Thoracic aorta (tissue), 2 donors: ENCODE measurements at places on chromosomes 12 and 14. TPM values are rescaled to one million over a fixed set of nuclear protein-coding genes. Genes with fewer than 3 reads are reported as not detected.

DNA sequence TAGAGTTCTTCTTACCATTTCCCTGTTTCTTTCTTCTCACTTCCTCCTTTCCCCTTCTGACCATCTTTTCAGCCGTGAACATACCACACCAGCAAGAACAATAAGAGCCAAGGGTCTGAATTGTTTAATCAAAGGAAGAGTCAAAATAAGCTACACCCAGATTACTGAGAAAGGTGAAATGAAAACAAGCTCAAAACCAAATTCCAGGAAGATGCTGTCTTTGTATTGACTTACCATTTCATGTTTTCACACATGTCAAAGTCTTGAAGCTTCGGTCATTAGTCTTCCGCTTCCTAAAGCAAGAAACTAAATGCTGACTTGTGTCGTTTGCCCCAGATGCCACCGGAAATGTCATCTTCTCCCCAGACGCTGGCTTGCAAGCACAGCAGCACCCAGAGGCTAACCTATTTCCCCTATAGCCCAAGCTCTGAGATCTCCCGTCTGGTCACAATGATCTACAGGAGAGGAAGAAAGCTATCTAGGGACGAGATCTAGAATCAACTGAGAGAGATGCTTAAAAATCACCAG, 136.5 kb upstream of the AMIGO2 start:
- H3K27me3 ChIP-seq: no peaks in the 10 kb centered on the region
- peak overlapping the region; percentile 39 for H3K4me3 ChIP-seq
- H3K27ac ChIP-seq: no peak overlapping the region

DNA sequence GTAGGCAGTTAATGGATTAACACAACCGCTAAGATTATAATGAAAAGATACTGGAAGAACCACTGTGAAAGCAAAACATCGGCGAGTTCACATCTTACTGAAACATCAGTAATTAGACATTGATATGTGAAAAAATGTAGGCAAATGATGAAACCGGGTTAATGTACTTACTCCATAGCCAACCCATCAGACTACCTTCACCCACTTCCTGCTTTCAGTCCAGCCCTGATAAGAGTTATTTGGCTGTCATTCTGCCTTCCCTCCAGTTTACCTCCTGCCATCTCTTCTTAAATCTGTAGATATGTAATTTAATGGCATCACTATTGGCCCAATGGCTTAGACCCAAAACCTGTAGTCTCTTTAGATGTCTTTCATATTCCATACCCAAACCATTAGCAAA, 46.0 kb upstream of the LGR5 start:
- H3K27me3 ChIP-seq: no peaks in the 10 kb centered on the region
- H3K4me1 ChIP-seq: peaks cover 6% of the 10 kb centered on the region
- H3K36me3 ChIP-seq: no peaks in the 10 kb centered on the region
- no peak overlapping the region for H3K4me3 ChIP-seq
- H3K27ac ChIP-seq: no peak overlapping the region
- no peak for DNase-seq

DNA sequence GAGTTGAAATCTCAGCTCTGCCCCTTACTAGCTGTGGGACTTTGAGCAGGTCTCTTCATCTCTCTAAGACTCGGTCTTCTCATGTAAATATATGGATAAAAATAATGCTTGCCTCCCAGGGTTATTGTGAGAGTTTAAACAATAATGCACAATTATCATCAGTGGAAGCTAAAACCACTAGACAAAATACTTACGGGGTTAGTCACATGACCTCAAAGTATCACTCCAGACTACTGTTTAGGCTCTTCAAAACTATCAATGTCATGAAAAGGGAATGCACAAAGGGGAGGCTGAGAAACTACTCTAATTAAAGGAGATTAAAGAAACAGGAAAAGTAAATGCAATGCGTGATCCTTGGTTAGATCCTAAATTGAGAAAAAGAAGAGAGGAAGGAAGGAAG, 24.5 kb upstream of the TSPAN11 start:
- no peak overlapping the region for H3K27ac ChIP-seq
- H3K36me3 ChIP-seq: no peaks in the 10 kb centered on the region

GRCh38 chr14:72888192-72888591, 5.7 kb downstream of the DPF3 start:
- H3K27me3 ChIP-seq: no peaks in the 10 kb centered on the region
- DNase-seq: no peak
- H3K36me3 ChIP-seq: no peaks in the 10 kb centered on the region
- no peak overlapping the region for H3K4me3 ChIP-seq
- peaks cover 14% of the 10 kb centered on the region for H3K4me1 ChIP-seq

DNA sequence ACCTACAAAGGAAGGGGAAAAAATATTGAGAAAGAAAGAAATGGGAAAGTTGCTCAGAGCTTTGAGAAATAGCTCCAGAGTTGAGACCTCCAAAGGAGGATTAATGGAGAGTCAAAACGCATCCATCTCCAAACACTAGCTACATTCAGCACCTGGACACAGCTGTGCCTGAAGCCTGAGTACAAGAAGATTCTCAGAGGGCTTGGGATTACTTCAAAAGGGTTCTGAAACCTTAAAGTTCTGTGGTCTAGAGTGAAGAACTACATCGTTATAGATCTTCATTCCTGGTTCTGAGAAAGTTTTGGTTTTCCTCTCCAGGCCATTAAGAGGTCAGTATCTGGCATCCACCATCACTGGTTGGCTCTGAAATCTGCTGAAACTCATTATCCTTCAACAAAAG, 10.5 kb upstream of the TMED10 start:
- DNase-seq: no peak
- H3K27me3 ChIP-seq: no peaks in the 10 kb centered on the region
- H3K4me3 ChIP-seq: no peak overlapping the region
- H3K36me3 ChIP-seq: no peaks in the 10 kb centered on the region
- H3K4me1 ChIP-seq: peaks cover 27% of the 10 kb centered on the region
- no peak overlapping the region for H3K27ac ChIP-seq

DNA sequence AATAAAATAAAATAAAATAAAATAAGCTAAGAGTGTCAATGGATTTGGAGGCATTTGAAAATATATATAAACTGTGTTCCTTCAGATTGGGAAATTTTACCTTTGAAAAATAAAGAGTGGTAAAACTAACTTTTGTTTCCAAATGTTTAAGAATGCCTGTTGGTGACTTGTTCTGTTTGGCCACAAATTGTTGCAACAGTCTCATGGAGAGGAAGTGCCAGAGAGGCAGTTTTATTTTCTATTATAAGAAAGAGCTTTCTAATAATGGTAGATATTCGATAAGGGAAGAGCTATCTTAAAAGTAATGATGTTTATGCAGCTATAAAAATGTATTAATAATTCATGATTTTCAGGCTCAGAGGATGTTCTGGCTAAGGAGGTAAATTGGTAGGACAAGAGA, 68.8 kb upstream of the MDGA2 start:
- H3K36me3 ChIP-seq: no peaks in the 10 kb centered on the region
- H3K4me1 ChIP-seq: no peaks in the 10 kb centered on the region
- H3K4me3 ChIP-seq: no peak overlapping the region

DNA sequence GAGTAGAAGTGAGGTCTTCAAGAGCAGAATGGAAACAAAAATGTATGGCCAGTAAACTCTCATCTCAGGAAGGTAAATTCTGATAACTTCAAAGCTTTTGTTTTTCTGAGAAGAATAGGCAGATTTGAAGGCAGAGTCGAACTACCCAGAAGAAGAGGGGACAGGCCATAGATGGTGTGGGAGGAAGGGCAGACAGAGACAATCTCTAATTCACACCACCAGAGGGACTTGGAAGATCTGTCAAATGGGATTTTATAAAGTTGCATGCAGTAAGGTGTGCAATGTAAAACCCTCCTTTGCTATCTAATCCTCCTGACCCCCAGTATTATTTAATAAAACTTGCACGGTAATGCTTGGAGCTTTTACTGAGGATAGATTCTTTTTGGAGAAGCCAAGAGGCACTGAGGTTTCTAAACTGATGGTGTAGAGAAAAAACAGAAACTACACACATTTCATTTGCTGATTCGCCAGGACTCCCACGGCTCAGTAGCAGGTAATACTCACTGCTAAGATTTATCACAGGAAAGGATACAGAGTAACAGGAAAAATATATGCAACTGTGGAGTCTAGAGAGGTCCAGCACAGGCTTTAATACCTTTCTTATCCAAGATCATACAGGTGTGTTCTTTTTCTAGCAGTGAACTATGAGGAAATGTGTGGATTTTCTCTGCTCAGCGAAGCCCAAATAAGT, 18.3 kb downstream of the SLC38A2 start:
- peaks cover 27% of the 10 kb centered on the region for H3K4me1 ChIP-seq
- H3K4me3 ChIP-seq: no peak overlapping the region
- peak overlapping the region; percentile 35 for H3K27ac ChIP-seq
- DNase-seq: no peak

DNA sequence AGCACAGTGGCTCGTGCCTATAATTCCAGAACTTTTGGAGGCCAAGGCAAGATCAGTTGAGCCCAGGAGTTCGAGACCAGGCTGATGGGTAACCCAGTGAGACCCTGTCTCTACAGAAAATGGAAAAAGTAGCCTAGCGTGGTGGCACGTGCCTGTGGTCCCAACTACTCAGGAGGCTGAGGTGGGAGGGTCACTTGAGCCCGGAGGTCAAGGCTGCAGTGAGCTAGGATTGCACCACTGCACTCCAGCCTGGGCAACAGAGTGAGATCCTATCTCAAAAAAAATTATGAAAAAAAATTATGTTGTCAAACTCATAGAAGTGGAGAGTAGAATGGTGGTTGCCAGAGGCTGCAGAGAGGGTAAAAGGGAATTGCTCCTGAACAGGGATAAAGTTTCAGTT, 3.6 kb upstream of the LRCOL1 start:
- peaks cover 9% of the 10 kb centered on the region for H3K27me3 ChIP-seq
- H3K4me1 ChIP-seq: no peaks in the 10 kb centered on the region
- H3K4me3 ChIP-seq: no peak overlapping the region
- DNase-seq: no peak
- no peak overlapping the region for H3K27ac ChIP-seq

DNA sequence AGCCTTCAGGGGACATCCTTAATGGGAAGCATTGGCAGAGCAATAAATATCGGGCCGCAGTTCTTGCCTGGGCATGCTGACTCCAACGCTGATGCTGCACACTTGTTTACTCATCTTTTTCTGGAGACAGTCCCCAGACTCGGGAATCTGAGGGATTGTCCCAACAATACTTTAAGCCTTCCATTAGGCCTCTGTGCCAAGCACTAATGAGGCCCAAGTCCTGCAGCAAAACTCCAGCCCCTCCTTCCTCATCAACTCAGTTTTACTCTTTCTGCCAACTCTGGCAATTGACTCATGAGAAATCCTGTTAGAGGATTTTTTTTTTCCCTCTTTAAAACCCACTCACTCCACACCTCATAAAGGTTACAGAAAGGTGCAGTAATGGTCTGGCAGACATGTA, 233.4 kb upstream of the PELI2 start:
- H3K4me1 ChIP-seq: no peaks in the 10 kb centered on the region
- no peaks in the 10 kb centered on the region for H3K36me3 ChIP-seq

GRCh38 chr12:84696908-84697540, 215.6 kb downstream of the SLC6A15 start:
- no peak overlapping the region for H3K27ac ChIP-seq
- no peak for DNase-seq
- H3K27me3 ChIP-seq: no peaks in the 10 kb centered on the region
- no peaks in the 10 kb centered on the region for H3K4me1 ChIP-seq

GRCh38 chr14:96362071-96362964, 823 bp downstream of the ATG2B start:
- H3K36me3 ChIP-seq: no peaks in the 10 kb centered on the region
- H3K27ac ChIP-seq: peak overlapping the region; percentile 92
- no peak for DNase-seq
- H3K27me3 ChIP-seq: no peaks in the 10 kb centered on the region
- H3K4me1 ChIP-seq: peaks cover 29% of the 10 kb centered on the region

DNA sequence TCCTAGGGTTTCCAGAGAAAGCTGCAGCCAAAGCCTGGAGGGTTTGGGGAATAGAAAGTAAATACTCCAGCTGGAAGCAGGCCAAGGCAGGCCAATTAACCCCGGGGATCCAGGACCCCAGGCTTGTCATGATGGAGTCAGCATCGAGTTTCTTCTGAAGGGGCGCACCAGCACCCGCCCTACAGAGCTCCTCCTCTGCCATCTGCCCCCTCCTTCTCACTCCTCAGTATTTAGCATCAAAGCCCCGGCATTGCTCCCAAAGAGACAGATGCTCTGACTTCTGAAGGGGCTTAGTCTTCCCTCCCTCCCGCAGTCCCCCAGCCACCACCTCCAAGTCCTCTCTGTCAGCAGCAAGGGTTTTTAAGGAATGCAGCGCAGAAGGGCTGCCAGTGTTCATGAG, 285.1 kb upstream of the NOS1 start:
- no peak for DNase-seq
- no peak overlapping the region for H3K4me3 ChIP-seq
- H3K4me1 ChIP-seq: no peaks in the 10 kb centered on the region
- H3K36me3 ChIP-seq: no peaks in the 10 kb centered on the region
- no peak overlapping the region for H3K27ac ChIP-seq
- no peaks in the 10 kb centered on the region for H3K27me3 ChIP-seq

GRCh38 chr12:67592228-67593011, 56.1 kb upstream of the DYRK2 start:
- no peak overlapping the region for H3K27ac ChIP-seq
- H3K4me3 ChIP-seq: no peak overlapping the region
- no peak for DNase-seq
- H3K36me3 ChIP-seq: no peaks in the 10 kb centered on the region
- H3K27me3 ChIP-seq: no peaks in the 10 kb centered on the region

- H3K27ac ChIP-seq: no peak overlapping the region
- H3K4me3 ChIP-seq: no peak overlapping the region
- no peaks in the 10 kb centered on the region for H3K27me3 ChIP-seq
- H3K36me3 ChIP-seq: no peaks in the 10 kb centered on the region
- no peaks in the 10 kb centered on the region for H3K4me1 ChIP-seq
These were observed 71.7 kb upstream of the KICS2 start for GRCh38 chr12:64293654-64294364.

- H3K36me3 ChIP-seq: no peaks in the 10 kb centered on the region
- H3K4me1 ChIP-seq: no peaks in the 10 kb centered on the region
- no peaks in the 10 kb centered on the region for H3K27me3 ChIP-seq
- no peak overlapping the region for H3K27ac ChIP-seq
- no peak overlapping the region for H3K4me3 ChIP-seq
These were observed 18.6 kb downstream of the AKAP3 start for GRCh38 chr12:4630262-4630661.

DNA sequence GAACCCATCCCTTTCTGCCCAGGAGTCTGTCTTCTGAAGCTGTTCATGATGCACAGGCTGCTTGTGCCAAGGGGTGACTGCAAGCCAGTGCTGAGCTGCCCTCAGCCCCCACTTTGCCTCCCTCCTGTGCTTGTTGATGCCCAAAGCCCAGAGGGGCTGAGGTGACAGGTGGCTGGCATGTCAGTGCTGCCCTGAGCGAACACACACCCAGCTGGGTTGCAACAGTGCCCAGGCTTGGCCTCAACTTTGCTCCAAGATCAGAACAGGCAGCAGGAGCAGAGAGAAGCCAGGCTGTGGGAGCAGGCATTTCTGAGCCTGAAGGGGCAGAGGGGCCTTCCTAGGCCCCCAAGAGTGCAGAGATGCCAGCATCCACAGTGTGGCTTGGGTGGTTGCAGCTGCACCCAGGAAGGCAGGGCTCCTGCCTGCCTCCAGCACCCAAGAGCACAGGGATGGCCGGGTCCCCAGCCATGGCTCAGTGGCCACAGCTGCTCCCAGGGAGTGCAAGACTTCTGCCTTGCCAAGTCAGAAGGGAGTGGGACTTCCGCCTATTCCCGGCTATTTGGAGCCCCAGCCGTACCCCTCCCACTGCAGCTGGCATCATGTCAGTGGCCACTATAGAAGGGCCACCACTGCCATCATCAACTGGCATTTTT, 83.1 kb downstream of the SLC16A7 start:
- no peaks in the 10 kb centered on the region for H3K27me3 ChIP-seq
- no peak for DNase-seq
- H3K27ac ChIP-seq: no peak overlapping the region
- no peak overlapping the region for H3K4me3 ChIP-seq

Gene DPPA3
- total RNA-seq: not detected

Gene TAS2R19
- total RNA-seq: 13.1 TPM

Gene PAWR
- 104 TPM for total RNA-seq

Gene PYGL
- 39.9 TPM for total RNA-seq

Gene KRT71
- total RNA-seq: not detected

Gene SYNDIG1L
- total RNA-seq: 0.21 TPM

Gene CDH24
- total RNA-seq: 6.2 TPM
